ENCODE measurements at places on chromosomes 13 and 19.

GRCh38 chr13:46567671-46568070 is 14.7 kb downstream of the LRCH1 start:
- no peak for DNase-seq

- no peak for DNase-seq
Measured at GRCh38 chr13:85990397-85990796, 191.2 kb upstream of the SLITRK6 start.

DNA sequence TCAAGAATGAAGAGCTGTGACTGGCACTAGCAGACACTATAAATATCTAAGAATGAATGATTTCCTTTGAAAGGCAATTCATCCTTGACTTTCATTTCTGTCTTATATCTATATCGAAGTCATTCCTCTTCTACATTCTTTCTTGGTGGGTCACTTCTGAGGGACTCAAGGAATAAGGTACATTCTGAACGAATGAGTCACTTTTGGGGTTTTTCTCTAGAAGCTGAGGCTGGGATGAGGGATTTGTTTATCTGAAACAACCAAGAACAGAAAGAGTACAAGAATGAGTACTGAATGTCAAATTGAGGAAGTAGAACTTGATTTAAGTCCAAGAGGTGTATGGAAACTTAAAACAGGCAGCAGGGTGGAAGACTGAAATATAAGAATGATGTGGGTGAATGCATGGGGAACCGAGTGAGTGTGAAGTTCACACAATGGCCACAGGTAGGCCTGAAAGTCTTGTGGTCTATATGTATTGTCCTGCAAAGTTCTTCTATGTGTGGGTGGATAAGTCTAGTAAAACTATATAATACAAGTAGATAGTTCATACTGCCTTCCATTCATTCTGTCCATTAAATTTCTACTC is 343.9 kb downstream of the OXGR1 start:
- no peak for DNase-seq

GRCh38 chr19:42440357-42441048 is 2.2 kb downstream of the CXCL17 start:
- peak; percentile 91 for DNase-seq

GRCh38 chr19:13079542-13079986 is 23.1 kb downstream of the LYL1 start:
- DNase-seq: no peak

DNA sequence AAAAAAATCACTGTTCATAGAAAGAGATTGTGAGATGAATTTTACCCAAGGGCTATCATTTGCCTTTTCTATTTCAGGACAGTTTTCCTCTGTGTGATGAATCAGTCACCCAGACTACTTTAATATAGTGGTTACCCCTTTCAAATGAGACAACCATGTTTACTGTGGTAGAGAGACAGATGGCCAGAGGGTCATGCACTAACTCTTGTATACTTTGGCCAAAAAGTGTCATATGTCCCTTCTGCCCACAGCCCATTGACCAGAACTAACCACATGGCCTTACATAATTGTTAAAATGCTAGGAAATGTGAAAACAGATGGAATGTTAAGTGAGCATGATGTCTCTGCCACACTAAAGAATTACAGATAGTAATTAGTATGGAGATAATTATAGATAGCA is 498.7 kb downstream of the DACH1 start:
- no peak for DNase-seq

- DNase-seq: no peak
Measured at GRCh38 chr19:18608805-18609716, 2.5 kb upstream of the CRLF1 start.

GRCh38 chr13:36369268-36370107 is 23.3 kb upstream of the SPART start:
- no peak for DNase-seq

GRCh38 chr13:110540871-110541525 is 20.5 kb downstream of the RAB20 start:
- no peak for DNase-seq

DNA sequence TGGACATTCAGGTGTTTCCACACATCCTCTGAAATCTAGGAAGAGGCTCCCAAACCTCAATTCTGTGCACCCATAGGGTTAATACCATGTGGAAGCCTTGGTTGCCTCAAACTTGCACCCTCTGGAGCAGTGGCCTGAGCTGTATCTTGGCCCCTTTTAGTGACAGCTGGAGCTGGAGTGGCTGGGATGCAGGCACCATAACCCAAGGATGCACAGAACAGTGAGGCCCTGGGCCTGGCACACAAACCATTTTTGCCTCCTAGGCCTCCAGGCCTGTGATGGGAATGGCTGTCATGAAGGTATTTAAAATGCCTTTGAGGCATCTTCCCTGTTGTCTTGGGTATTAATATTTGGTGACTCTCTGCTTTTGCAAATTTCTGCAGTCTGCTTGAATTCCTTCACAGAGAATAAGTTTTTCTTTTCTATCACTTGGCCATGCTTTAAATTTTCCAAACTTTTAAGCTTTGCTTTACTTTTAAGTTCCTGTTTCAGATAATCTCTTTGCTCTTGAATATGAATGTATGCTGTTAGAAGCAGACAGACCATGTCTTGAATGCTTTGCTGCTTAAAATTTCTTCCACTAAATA is 1594.5 kb upstream of the PCDH20 start:
- no peak for DNase-seq

DNA sequence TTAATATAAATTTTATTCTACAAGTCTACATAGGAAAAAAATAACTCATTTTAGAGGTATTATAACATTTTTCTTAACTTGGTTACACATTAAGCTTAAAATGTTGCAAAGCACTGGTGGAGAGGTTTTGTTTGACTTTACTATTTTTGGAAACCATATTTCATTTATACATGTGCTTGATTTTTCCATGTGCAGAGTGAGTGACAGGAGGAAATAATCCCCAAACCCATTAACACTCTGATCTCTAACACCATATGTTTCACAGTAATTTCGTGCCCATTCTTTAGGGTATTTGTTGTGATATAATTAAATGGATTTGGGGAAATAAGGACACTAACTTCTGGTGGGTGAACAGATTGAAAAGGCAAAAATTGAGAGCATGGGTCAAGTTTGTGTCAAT is 2124.4 kb upstream of the PCDH20 start:
- no peak for DNase-seq

DNA sequence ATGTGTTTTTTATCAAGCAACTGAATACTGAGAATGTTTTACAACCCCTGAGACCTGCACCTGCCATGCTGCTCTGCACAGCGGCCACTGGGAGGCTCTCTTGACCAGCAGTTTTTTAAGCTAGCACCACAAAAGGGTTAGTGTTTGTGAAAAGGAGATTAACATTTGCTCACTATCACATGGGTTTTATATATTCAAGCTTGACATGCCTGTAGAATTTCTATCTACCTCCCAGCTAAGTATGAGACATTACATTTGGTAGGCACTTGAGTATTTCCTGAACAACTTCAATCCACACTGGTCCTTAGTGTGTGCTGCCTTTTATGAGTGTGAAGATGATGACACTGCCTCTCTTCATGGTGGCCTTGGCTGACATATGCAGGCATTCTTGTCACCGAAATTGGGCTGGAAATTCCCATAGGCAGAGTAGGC is 1238.9 kb downstream of the UQCRFS1 start:
- no peak for DNase-seq

GRCh38 chr13:98182589-98182988 is 5.5 kb upstream of the RNF113B start:
- no peak for DNase-seq

DNA sequence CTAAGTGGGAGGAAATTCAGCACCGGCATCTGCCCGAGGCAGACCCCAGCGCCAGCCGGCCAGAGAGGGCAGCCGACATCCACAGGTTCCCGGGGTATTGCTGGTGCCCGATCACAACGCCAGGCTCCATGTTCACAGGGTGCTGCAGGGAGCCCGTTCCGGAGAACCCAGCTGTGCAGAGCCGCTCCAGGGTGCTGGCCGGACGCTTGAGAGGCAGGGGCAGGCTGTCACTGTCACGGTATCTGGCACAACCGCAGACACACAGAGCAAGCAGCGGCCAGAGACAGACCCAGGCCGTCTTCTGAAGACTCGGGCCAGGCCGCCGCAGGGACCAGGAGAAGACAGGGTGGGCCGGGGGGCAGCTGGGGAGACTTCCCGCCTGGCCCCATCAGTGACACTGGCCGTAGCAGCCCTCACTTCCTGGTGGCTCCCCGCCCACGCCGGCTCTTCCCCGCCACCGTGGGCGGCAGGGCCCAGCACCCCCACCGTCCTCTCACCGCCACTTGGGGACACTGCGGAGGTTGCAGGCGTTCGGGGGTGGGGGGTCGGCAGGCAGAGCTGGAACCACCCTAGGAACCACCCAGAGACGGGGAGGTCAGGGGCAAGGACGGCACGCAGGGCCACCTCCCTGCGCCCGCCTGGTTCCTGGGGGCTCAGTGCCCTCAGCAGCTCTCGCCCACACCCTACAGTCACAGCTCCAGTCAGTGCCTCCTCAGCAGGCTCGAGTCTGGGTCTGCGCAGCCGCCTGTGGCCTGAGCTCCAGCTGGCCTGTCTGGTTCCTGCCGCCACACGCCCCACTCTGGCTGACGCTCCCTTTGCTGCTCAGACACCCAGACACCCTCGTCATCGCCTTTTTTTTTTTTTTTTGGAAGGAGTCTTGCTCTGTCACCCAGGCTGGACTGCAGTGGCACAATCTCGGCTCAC is 3.8 kb downstream of the RNF126 start:
- DNase-seq: no peak

- DNase-seq: no peak
Measured at GRCh38 chr13:113001241-113002140, 32.5 kb downstream of the MCF2L start.

DNA sequence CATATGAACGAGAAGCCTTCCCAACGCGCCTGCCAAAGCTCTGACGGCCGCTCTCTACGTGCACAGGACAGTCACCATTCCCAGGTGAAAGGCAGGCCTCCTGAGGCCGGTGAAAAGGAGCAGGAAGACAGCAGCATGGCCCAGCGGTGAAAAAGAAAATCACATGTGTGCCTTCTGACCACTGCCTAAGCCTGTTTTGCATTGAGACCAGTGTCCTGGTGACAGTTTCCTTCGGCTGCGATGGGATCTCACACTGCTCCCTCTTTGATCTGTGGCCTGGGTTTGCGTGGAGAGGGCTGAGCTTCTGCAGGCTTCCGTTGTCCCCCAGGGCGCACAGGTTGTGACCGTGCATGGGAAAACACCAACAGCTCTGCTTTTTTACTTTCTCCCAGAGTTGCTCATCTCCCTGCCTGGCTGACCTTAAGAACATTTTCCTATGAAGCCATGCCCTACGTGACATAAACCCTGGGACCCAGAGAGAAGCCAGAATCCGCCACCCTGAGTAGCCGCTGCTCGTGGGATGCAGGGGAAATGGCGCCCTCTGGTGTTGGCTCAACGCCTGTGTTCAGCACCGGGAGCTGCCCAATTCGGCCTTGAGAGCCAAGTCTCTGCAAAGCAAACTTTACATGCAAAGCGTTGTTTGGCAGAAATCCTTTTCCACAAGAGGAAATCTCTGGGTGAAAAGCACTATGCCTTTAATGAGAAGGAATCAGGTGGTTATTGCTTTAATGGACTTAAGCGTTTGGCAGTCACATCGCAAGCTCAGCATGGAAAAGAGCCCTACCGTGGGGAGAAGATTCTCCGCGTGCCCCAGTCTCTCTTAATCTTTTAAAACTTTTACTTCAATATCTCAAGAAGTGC is 112.2 kb upstream of the GPR12 start:
- peak; percentile 73 for DNase-seq

- no peak for DNase-seq
Measured at GRCh38 chr13:52158629-52159158, 703 bp downstream of the NEK3 start.

DNA sequence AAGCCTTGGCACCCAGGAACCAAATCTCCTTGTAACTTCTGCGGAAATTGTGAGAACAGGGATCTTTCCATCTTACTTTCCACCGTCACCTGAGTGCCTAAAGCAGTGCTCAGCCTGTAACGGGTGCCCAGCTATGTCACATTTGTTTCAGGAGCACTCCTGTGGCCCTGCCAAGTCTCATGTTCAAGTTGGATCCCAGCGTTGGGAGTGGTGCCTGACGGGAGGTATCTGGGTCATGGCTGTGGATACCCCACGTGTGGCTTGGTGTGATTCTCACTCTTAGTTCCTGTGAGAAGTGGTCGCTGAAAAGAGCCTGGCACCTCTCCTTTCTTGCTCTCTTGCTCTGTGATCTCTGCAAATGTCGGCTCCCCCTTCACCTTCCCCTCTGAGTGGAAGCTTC is 114.9 kb downstream of the UQCRFS1 start:
- no peak for DNase-seq

DNA sequence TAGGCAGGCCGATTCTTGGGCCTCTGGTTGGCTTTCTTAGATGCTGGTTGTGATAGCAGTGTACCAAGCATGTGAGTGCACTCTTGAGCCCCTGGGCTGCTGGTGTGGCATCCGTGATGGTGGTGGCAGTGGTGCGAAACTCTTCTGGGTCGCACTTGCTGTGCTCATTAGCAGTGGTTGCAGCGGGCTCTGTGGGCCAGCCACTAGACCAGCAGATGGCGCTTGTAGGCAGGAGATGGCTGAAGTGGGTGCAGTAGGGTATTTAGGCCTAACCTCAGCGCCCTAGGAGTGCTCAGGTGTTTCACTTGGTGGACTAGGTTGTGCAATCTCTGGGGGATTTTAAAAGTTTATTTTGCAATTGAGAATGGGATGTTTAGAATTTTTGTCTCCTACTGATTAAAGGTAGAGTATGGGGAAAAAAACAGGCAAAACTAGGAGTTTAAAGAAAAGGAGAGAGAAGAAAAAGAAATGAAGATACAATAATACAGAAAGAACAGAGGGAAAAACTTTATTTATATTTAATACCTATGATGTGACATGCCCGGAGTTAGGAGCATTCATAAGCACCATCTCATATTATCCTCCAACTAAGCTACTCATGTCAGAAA is 4.3 kb upstream of the ZNF17 start:
- DNase-seq: peak; percentile 84

GRCh38 chr19:1512671-1513498 is at the start of gene ADAMTSL5:
TSS of gene ADAMTSL5 (minus strand) at chr19:1513019. CDS start at chr19:1510943, 2,076 bp downstream.
- peak; percentile 87 for DNase-seq

DNA sequence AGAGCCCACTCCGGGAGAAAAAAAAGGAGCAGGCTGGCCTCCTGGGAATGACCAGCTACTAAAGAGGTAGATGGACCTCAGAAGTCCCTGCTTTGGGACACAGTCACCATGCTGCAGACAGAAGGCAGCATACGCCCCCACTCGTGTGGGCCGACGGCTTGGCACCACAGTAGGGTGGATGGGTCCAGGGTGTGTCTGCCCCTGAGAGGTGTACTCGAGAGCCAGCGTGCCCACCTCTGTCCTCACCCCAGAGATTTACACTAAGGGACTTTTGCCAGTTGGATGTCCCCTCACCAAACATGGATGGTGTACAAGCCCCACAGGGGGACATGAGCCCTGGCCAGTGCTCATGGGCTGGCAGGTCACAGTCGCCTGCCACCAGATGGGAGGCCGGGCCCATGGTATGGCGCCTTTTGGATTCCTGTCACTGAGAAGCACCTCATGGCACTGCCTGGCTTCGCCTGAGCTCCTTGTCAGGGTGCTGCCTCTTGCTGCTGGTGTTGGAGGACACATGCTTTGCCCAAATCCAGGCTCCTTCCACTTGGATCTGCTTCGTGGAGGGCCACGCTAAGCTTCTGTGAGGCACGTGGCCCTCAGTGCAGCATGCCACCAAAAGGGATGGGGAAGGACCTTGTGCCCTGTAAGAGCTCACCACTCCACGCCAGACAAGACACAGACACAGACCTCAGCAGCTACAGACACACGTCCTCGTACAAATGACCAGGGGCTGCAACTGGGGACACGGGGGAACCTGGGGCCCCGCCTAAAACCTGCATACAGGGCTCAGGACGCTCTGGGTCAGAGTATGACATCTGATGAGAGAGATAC is 13.3 kb upstream of the EPHX3 start:
- no peak for DNase-seq

Measured in activated CD8-positive, alpha-beta memory T cell treated with anti-CD3 and anti-CD28 coated beads for 24 hours (primary cell).